ENCODE measurements at places on chromosomes 3 and 15.

DNA sequence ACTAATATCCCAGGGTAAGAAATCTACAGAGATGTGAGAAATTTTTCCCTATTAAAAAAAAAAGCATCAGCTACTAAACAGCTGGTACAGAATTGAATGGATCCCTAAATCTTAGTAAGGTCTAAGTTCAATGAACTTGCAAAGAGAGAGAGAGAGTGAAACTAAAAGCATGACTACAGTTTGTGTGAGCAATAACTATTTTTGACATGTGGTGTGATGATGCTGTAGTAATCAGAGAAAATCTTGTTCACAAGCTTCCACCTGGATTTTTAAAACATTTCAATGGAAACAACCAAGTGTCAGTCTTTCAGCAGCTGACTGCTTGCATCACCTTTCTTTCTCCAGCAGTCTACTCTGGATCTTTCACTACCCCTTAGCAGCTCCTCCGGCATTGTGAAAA lies 45.2 kb upstream of the ABI3BP start:
- no peak for DNase-seq

- no peak for DNase-seq
These were observed 778.5 kb downstream of the NTRK3 start for GRCh38 chr15:87477737-87478686.

DNA sequence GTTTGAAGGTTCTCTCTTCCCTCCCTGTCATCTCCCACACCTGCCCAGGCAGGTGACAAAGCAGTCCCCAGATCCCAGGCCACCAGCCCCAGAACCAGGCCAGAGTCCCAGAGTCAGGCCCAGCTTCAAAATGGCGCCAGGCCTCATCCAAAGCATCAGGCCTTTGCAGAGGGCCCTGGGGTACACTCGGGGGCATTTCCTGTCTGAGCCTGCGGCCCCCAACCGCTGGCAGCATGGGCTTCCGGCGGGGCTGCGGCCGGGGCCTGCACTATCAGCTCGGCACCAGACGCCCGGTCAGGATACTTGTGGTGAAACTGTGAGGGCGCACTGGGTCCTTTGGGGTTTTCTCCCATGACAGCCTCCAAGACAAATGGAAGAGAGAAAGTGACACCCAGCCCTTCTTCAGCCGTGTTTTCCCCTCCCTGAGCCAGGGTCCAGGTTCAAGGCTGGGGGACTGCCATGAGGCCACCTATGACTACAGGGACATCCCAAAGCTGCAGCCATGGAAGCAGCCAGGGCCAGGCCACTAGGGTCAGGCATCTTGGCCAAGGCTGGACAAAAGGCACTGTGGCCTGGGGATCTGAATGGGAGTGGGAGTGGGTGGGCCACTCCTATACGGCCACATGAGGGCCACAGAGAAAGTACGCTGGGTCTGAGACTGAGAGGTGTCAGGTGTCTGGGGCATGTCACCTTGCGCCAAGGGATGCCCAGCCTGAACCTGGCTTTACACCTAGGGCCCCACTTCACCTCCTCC lies 33.9 kb downstream of the RPN1 start:
- no peak for DNase-seq

DNA sequence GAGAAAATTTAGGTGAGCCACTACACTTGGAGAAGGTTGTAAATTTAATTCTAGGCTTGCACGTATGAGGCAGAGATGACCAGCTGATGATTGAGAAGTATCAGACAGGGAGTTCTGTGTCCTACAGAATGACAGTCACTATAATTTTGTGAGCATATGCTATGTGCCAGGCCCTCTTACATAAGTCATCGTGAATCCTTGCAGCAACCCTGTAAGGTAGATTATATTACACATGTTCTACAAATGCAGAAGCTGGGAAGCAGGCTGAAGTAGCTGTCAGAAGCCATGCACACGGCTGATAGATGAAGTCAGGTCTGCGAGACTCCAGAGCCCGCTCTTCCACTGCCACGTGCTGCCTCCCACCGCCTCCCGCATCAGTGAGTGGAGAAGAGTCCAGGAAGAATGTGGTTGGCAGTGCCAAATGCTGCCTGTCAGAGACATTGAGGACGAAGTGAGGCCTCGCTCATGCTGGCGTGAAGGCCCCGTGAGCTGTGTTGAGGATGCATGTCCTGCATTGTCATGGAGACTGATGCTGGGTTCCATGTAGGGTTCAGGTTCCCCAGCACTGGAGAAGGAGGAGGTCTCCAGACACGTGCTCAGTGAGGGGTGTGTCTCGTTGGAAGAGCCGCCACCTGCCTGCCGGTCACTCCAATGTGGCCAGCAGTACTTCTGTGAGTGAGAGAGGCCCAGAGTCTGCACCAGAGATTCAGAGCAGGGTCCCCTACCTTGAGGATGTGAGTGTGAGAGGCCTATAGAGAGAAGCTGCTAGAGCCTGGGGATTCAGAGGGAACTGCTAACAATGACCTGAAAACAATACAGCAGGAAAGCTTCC lies 123.3 kb upstream of the PLXNA1 start:
- no peak for DNase-seq

GRCh38 chr3:56787784-56788256 lies 13.9 kb downstream of the ARHGEF3 start:
- DNase-seq, result no peak

- no peak for DNase-seq
These were observed 372.5 kb upstream of the CFAP20DC start for GRCh38 chr3:59422312-59422711.

- DNase-seq, result no peak
These were observed 60.1 kb downstream of the ADAMTS9 start for GRCh38 chr3:64627471-64628321.

- no peak for DNase-seq
These were observed 25.2 kb downstream of the ATP6V1A start for GRCh38 chr3:113771993-113772392.

GRCh38 chr3:15361494-15362214 lies 29.3 kb upstream of the SH3BP5 start:
- peak; percentile 51 for DNase-seq

DNA sequence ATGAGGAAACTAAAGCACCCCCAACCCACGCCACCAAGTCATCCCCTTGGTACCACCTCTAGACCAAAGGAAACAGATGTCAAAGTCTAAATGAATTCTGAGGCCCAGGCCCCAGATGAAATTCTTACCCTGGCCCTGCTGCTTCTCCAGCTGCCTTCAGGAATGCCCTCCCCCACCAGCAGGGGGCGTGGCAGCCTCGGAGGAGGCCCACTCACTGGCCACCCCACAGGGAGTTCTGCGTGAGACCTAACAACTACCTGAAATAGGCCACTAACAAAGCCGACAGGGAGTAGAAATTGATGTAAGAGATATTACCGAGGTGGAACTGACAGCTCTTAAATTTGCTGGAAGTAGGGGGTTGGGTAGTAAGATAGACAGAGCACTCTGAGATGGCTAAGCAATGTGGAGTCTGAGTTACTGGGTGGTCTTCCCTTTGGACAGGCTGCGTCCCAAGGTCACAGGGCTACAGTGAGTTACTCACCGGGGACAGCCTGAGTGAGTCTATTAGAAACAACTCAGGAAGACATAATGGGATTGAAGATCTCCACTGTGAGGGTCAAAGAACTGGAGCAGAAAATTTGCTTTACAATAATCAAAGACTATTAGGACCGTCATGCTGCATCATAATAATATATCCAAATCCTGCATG lies 240.7 kb downstream of the SHOX2 start:
- no peak for DNase-seq

GRCh38 chr3:120780977-120781376 lies 38.4 kb downstream of the GTF2E1 start:
- no peak for DNase-seq

DNA sequence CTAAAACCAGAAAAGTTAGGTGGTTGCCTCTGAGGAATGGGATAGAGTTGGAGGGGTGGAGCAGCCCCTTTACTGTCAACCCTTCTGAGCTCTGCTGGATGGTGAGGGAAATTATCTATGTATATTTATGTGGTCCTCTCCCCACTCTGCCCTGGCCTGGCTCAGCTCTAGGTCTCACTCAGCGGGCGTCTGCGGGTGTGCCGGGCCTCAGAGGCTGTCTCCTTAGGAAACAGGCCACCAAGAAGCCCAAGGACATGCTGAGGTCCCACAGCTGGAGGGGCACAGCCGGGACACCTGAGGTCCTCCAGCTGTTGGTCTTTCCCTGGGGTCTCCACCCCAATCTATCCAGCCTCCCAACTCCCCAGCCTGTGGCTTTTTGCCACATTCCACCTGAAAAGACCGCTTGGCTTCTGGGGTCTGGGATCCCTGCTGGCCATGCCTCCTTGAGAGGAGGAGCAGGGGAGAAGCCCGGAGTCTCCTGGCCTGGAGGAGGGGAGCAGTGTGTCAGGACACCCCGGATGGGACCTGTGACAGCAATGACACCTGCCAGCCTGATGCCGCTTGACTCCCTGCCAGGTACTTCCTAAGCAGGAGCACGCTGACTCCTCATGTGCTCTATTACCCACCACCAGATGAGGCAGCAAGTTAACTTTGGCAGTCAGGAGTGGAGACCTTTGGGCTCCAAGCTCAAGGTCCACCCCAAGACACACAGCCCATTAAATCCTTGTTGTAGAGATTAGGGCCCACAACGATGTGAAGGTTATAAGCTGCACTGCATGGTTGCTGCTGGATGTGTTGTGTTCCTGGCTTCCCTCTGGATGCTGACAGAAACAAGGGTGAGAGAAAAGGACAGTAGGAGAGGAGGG lies at the start of gene SLC28A1:
SLC28A1 (plus strand) TSS at position 747 of the 866 bp plus-strand sequence. CDS start 3,099 bp downstream, outside the sequence.
- DNase-seq, result no peak

DNA sequence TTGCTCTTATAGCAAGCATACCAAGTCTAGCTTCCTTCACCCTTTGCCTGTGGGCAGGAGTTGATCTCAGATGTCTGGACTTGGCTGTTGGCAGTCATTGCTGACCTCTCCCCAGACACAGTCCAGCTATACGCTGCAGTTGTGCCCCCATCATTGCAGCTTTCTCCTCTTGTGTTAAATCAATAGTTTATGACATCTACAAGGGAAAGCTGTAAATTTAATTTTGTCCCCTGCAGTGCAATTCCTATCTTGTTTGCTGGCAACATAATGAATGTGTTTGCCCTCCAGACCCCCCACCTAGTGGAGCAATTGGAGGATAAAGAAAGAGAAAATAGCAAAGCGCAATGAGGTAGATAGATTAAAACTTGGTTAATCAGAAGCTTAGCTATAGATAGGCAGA lies 280.2 kb downstream of the LSAMP start:
- no peak for DNase-seq

DNA sequence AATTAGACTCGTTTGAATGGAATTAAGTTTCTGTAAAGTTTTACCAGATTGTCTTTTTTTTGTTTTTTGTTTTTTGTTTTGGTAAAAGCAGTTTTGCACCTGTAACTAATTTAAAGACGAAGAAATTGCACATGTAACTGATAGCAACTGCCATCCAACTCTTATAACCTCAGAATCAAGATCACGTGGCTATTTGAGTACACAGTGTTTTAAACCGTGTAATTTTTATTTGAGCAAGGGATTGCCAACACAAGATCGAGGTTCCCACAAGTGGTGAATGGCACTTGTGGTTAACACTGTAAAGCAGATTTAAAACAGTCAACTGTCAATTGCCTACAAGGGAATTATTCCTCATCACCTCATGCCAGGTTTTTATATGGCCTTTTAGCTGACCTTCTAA lies 67.3 kb downstream of the PPARG start:
- DNase-seq, result no peak

DNA sequence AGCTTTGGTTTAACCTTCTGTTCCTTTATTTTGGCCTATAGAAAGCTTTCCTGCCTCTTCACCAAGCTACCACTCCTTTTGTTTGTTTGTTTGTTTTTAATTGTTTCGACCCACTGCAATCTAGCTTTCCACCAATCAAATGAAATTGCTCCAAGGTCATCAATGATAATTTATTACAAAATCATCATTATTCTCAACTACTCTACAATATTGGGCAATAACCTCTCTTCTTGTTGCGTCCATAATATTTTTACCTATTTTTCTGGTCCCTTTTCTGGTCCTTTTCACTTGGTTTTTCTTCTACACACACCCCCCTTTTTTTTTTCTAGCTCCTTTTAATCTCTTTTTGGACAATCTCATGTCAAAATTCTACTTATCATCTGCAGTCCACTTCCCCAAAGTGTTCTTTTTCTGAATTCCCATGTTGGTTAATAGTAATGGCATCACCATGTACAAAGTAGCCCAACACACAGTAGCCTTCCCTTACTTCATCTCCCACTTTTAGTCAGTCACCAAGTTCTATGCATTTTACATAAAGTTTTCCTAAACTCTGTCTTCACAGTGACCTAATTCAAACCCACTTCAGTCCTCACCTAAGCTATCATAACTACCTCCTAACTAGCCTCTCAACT lies 11.0 kb upstream of the ANKRD28 start:
- no peak for DNase-seq

- DNase-seq, result no peak
These were observed 173.5 kb downstream of the ZIC1 start for GRCh38 chr3:147582642-147583041.

DNA sequence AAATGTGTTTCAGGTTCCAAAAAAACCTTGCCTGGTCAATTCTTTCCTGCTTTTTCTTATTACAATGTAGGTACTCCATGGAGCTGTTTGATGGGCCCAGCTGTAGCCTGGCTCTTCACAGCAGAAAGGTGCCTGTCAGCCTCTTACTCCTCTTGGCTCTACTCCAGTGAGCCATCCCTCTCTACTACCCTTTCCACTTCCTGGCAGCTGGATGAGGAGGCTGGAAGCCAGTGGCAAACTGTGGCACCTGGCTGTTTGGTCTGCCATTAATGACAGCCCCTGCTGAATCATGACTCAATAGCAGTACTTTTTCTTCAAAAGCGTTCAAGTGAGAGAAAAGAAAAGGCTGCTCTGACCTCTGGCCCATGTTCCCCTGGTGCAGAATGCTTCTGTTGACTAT lies 618.1 kb downstream of the PYDC2 start:
- DNase-seq, result no peak

- DNase-seq, result no peak
These were observed 258.5 kb downstream of the PDCD6IP start for GRCh38 chr3:34056951-34057390.

- DNase-seq, result no peak
These were observed 45.6 kb upstream of the TFRC start for GRCh38 chr3:196127308-196128040.

- DNase-seq, result no peak
These were observed 1.5 kb downstream of the PLCL2 start for GRCh38 chr3:16886303-16886683.

GRCh38 chr15:40915116-40915661 lies 14.0 kb upstream of the DLL4 start:
- DNase-seq, result no peak

GRCh38 chr3:190238871-190239270 lies 83.4 kb downstream of the CLDN1 start:
- no peak for DNase-seq

- no peak for DNase-seq
These were observed 891.9 kb downstream of the SQOR start for GRCh38 chr15:46526726-46527110.

- no peak for DNase-seq
These were observed 846.6 kb downstream of the MCTP2 start for GRCh38 chr15:95078003-95078402.

DNA sequence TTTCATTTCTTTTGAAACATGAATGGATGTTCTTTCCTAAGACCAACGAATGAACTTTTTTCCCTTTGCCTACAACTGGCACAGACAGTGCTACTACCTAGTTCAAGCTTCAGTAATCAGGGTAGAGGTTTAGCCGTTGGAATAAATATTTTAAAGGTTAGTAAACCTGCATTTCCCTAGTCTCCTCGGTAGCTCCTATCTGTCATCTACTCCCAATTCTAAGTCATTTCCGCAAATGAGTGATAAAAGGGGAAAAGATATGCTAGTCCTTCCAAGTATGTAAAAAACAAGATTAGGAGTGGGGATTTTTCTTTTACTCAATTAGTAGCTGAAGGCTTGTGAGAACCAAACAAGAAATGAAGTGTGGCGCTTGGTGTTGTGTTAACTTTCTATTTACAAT lies 15.2 kb downstream of the SLTM start:
- no peak for DNase-seq
